ENCODE measurements at places on chromosomes 11 and 22. TPM values are rescaled to one million over a fixed set of nuclear protein-coding genes. Genes with fewer than 3 reads are reported as not detected.

MYO7A gene
- total RNA-seq, result 61.0 TPM

AP5B1 gene
- 58.9 TPM for total RNA-seq

DNA sequence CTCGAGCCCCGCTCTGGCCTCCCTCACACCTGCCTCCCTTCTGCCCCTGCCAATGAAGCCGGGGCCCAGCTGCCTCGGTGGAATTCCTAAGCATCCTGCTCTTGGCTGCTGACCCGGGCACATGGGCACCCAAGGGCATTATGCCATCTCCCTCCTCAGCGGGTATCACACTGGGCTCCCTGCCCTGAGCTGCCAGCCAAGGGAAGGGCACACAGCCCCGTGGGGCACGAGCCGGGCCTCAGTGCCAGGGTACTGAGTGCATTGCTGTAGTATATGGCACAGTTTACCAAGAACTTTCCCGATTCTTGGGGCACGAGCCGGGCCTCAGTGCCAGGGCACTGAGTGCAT lies 43.8 kb upstream of the JAM3 start:
- H3K36me3 ChIP-seq, result no peaks in the 10 kb centered on the region
- no peak for DNase-seq
- H3K4me3 ChIP-seq, result no peak overlapping the region

DNA sequence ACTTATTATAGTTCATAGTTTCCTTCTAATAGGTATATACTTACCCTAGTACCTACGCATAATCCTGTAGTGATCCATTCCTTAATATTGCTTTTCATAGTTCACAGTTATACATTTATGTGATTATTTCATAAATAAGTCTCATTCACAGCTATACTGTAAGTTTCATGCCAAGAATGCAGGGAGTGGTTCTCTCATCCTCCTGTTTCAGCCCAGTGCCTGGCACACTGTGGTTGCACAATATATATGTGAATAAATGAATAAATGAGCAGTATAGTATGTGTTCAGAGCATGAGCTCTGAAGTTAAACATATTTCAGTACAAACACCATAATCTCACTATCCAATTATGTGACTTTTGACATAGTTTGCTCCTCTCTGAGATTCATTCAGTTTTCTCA lies 115.8 kb downstream of the MAML2 start:
- H3K4me3 ChIP-seq, result no peak overlapping the region
- no peak overlapping the region for H3K27ac ChIP-seq
- no peaks in the 10 kb centered on the region for H3K36me3 ChIP-seq

GRCh38 chr22:17791196-17791595 lies 16.9 kb upstream of the BID start:
- H3K27ac ChIP-seq, result no peak overlapping the region
- DNase-seq, result no peak
- peaks cover 82% of the 10 kb centered on the region for H3K36me3 ChIP-seq

DNA sequence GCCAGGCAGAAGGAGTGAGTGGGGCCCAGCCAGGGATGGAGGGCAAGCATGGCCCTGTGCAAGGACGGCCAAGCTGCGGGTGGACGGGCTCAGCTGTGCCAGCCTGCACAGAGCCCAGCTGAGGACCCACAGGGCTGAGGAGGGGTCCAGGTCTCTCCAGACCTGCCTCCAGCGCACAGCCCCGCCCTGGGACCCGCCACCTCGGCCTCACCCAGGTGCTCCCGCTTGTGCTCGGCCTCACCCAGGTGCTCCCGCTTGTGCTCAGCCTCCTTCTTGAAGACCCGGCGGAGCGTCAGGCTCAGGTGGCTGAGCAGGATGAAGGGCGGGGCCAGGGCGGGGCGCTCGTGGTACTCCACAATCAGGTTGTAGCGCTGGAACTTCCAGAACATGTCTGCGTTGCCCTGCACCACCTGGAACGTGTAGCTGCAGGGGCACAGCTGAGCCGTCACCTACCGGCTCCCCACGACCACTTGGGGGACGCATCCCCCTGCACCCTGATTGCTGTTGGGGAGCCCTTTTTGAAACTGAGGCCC lies 6.4 kb downstream of the TSSC4 start:
- no peaks in the 10 kb centered on the region for H3K36me3 ChIP-seq
- no peak overlapping the region for H3K27ac ChIP-seq
- no peak for DNase-seq
- no peaks in the 10 kb centered on the region for H3K27me3 ChIP-seq
- no peak overlapping the region for H3K4me3 ChIP-seq

GRCh38 chr22:25404556-25404927 lies 159.9 kb upstream of the GRK3 start:
- H3K4me1 ChIP-seq, result peaks cover 67% of the 10 kb centered on the region
- H3K36me3 ChIP-seq, result no peaks in the 10 kb centered on the region
- H3K4me3 ChIP-seq, result peak overlapping the region; percentile 96
- peak; percentile 84 for DNase-seq

DNA sequence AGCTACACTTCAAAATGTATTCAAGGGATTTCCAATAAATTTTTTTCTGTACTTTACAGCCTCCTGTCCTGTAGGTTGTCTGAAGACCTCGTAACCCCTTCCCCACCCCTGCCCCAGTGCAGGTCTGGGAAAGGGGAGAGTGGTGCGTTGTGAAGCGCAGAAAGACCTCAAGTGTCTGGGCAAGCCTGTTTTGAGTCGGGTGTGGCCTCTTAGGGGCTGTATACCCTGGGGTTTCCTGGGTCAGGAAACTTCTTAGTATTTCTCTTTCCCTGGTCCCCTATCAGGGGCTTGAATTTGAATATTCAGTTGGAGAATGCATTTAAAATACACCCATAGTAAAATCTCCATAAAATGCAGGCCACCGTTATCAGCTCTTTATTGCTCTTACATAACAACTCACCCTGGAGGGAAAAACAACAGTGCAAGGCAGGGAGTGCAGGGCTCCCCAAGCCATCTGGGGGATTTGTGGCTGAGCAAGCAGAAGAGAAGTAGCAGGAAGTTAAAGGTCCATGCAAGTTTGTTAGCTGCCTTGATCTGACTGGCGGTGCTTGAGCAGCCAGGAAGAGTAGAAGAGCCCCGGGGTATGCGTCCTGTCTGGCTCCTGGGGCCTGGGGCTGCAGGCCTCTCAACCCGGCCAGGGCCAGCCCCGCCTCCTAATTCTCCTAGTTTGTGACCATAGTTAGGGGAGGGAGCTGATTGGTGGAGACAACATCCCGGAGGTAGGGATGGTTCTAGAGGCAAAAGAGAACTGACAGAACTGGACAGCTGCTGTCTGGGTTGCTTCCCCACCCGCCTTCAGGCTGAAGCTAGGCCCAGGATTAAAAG lies 25.7 kb downstream of the ARHGAP1 start:
- no peaks in the 10 kb centered on the region for H3K27me3 ChIP-seq
- peaks cover 88% of the 10 kb centered on the region for H3K4me1 ChIP-seq
- H3K36me3 ChIP-seq, result peaks cover 61% of the 10 kb centered on the region
- peak overlapping the region; percentile 90 for H3K27ac ChIP-seq
- no peak overlapping the region for H3K4me3 ChIP-seq

DNA sequence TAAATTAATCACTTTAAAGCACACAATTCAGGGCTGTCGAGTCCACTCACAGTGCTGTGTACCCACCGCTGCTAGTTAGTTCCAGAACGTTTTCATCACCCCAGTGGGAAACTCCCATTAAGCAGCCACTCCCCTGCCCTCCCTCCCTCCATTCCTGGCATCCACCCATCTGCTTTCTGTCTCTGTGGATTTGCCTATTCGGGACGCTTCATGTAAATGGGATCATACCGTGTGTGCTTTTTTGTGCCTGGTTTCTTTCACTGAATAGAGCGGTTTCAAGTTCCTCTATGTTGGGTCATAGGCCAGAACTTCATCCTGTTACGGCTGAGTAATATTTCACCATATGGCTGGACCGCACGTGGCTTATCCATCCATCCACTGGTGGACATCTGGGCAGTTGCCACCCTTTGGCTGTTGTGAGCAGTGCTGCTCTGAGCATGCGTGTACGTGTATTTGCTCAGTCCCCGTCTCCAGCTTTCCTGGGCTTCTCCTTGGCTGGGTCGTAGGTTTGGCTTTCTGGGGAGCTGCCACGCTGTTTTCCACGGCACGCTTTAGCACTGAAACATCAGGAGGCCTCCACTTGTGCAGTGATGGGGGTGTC lies 30.1 kb downstream of the ARHGAP8 start:
- no peak overlapping the region for H3K4me3 ChIP-seq
- H3K27ac ChIP-seq, result no peak overlapping the region
- H3K4me1 ChIP-seq, result peaks cover 25% of the 10 kb centered on the region
- H3K27me3 ChIP-seq, result no peaks in the 10 kb centered on the region
- peak; percentile 23 for DNase-seq
- H3K36me3 ChIP-seq, result peaks cover 11% of the 10 kb centered on the region

- H3K27ac ChIP-seq, result no peak overlapping the region
- H3K4me3 ChIP-seq, result no peak overlapping the region
- H3K4me1 ChIP-seq, result no peaks in the 10 kb centered on the region
- DNase-seq, result peak; percentile 65
- H3K27me3 ChIP-seq, result no peaks in the 10 kb centered on the region
- H3K36me3 ChIP-seq, result peaks cover 69% of the 10 kb centered on the region
Measured at GRCh38 chr22:29511126-29511862, 31.3 kb downstream of the NEFH start.

All from spleen (tissue), 13 donors.